Uterus (tissue), 4 donors: ENCODE measurements at places on chromosomes 13 and 19.
A peak's percentile ranks its signal among the peaks of the same experiment; 100 is the strongest.

- no peaks in the 10 kb centered on the region for H3K4me1 ChIP-seq
- DNase-seq = no peak
- H3K4me3 ChIP-seq = no peak overlapping the region
- H3K27ac ChIP-seq = no peak overlapping the region
- no peaks in the 10 kb centered on the region for H3K27me3 ChIP-seq
Observed at GRCh38 chr19:2139385-2140137, 11.8 kb downstream of the AP3D1 start.

DNA sequence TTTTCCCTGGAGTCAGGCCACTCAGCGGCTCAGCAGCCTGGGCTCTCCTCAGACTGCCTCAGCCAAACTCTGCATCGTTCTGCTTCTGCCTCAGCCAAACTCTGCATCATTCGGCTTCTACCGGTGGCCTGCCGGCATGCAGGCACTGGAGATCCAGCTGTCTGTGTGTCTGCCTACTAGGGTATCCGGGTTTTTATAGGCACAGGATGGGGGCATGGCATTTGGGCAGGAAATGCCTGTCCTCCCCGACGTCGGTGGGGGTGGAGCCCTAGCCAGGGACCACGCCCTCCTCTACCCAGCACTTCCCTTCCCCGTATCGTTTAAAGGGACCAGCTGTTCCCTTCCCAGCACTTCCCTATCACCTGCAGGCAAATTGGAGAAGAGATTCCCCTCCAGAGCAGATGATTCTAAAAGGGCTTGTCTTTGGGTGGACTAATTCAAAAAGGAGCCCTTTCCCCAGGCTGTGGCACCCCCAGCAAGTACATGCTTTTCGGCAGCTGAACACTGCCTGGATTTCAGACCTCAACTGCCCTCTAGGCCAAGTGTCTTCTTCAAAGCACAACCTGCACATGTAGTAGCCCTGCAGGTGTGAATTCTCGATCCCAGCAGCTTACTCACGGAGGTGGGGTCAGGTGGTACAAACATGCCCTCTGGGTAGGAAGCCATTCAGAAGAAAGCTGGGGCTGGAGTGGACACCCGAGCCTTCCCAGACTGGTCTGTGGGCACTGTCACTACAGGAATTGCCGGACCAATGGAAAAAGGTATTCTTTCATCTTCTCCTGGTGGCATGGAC, 25.4 kb upstream of the GPR12 start:
- no peak overlapping the region for H3K27ac ChIP-seq
- no peak overlapping the region for H3K4me3 ChIP-seq
- H3K36me3 ChIP-seq = no peaks in the 10 kb centered on the region
- no peak for DNase-seq

DNA sequence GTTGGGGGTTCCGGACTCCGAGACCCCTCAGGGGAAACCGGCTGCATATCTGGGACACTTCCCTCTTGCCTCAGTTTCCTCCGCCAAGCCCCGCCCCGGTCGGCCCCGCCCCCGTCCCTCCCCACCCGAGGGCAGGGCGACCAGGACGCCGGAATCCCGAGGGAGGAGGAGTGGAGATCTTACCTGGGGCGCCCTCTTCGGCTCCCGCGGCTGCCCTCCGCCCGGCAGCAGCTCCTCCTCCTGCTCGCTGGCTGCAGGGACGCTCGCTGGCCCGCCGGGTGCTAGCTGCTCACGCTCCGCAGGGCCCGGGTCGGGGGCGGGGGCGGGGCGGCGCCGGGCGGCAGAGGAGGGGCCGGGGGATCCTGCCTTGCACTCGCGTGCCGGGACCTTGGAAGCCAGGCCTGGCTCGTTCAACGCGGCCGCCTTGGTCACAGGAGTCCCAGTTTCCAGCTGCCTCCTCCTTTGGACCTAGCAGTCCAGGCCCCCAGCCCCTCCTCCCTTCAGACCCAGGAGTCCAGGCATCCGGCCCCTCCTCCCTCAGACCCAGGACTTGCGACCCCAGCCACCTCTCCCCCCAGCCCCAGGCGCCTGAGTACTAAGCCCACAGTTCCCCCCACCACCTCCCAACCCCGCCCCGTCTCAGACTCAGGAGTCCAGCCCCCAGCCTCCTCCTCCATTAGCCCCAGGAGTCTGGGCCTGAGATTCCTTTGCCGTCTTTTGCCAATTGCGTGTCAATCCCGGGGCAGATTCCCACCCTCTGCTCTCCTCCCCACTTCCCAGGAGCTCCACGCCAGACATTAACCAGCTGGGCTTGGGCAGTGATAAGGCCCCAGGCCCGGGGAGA, at the start of gene NTF4:
NTF4 (minus strand) TSS at position 51 of the 844 bp plus-strand sequence. CDS start 2,821 bp downstream, outside the sequence.
- no peak within 1 kb of the TSS for H3K4me3 ChIP-seq
- no peaks in the 10 kb centered on the region for H3K4me1 ChIP-seq
- no peaks in the 10 kb centered on the region for H3K36me3 ChIP-seq
- no peak within 1 kb of the TSS for H3K27ac ChIP-seq
- DNase-seq = no peak
- H3K27me3 ChIP-seq = no peaks in the 10 kb centered on the region

- no peaks in the 10 kb centered on the region for H3K36me3 ChIP-seq
- H3K27ac ChIP-seq = peak overlapping the region; percentile 74
- no peaks in the 10 kb centered on the region for H3K27me3 ChIP-seq
- H3K4me1 ChIP-seq = no peaks in the 10 kb centered on the region
- H3K4me3 ChIP-seq = no peak overlapping the region
- no peak for DNase-seq
Observed at GRCh38 chr19:38278751-38279150, 14.4 kb downstream of the SPINT2 start.

DNA sequence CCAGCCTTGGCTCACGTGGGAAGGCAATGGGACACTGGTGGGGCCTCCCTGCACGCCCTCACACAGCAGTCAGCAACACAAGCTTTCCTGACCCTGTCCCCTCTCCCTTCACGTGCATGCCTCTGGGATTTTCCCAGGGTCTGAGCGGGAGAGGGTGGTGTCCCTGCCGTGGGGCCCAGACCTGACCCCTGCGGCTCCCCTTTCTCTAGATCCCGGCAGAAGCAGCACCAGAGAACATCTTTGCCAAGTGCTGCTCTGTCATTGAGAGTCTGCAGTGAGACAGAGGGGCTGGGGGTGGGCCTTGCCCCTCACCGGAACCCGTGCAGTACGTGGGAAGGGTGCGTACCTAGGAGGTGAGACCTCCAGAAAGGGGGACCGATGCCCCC, 12.6 kb downstream of the KHSRP start:
- H3K27ac ChIP-seq = peak overlapping the region; percentile 86
- peaks cover under 1% of the 10 kb centered on the region for H3K4me1 ChIP-seq
- no peaks in the 10 kb centered on the region for H3K36me3 ChIP-seq
- no peaks in the 10 kb centered on the region for H3K27me3 ChIP-seq
- no peak overlapping the region for H3K4me3 ChIP-seq

DNA sequence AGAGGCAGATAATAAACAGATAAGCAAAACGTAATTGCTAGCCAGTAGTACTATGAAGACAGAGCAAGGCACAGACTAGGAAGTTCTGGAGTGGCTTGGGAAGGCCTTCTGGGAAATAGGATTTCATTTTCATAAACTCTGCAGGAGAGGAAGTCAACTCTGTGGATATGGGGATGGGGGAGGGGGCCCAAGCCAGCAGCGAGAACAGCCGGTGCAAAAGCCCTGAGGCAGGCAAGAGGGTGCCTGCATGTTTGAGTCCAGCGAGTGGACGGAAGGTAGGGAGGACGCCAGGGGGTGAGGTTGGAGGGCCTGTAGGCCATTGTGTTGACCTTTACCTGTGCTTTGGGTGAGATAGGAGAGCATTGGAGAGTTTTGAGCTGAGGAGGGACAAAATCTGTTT, 9.0 kb upstream of the ASF1B start:
- H3K4me1 ChIP-seq = peaks cover 15% of the 10 kb centered on the region
- H3K4me3 ChIP-seq = no peak overlapping the region
- no peaks in the 10 kb centered on the region for H3K27me3 ChIP-seq
- H3K27ac ChIP-seq = no peak overlapping the region
- DNase-seq = no peak
- H3K36me3 ChIP-seq = no peaks in the 10 kb centered on the region

GRCh38 chr19:10122045-10122444, 2.3 kb upstream of the EIF3G start:
- H3K27ac ChIP-seq = peak overlapping the region; percentile 63
- DNase-seq = no peak
- H3K27me3 ChIP-seq = no peaks in the 10 kb centered on the region
- H3K4me1 ChIP-seq = no peaks in the 10 kb centered on the region
- H3K36me3 ChIP-seq = no peaks in the 10 kb centered on the region

- H3K36me3 ChIP-seq = no peaks in the 10 kb centered on the region
- no peaks in the 10 kb centered on the region for H3K4me1 ChIP-seq
- H3K4me3 ChIP-seq = no peak overlapping the region
Observed at GRCh38 chr13:57418067-57418677, 213.4 kb upstream of the PCDH17 start.

DNA sequence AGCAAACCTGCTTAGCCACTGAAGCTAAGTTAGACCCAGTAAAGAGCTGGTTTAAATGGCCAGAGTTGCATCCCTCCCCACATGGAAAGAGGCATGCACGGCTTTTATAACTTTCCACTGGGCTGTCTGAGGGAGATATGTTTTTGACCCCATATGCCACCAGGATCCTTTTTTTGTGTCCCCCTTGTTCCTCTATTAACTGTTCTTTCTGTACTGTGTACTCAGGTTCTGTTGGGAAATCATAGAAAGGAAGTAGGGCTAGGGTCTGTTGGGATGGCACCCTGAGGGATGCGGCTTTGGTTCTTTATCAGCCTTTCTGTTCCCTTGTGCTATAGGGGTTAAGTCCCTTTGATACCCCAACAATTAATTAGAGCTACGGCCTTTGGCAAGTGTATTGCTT, 12.2 kb upstream of the TM9SF2 start:
- H3K4me3 ChIP-seq = no peak overlapping the region
- no peaks in the 10 kb centered on the region for H3K36me3 ChIP-seq
- no peak overlapping the region for H3K27ac ChIP-seq
- no peaks in the 10 kb centered on the region for H3K4me1 ChIP-seq

GRCh38 chr13:113566227-113566561, 18.4 kb upstream of the TFDP1 start:
- no peak overlapping the region for H3K27ac ChIP-seq
- H3K36me3 ChIP-seq = no peaks in the 10 kb centered on the region

GRCh38 chr19:5062799-5063198, 93.9 kb downstream of the KDM4B start:
- H3K27me3 ChIP-seq = no peaks in the 10 kb centered on the region
- H3K4me3 ChIP-seq = no peak overlapping the region
- H3K27ac ChIP-seq = no peak overlapping the region
- no peaks in the 10 kb centered on the region for H3K36me3 ChIP-seq
- DNase-seq = no peak

- no peaks in the 10 kb centered on the region for H3K27me3 ChIP-seq
- no peak overlapping the region for H3K27ac ChIP-seq
- H3K4me1 ChIP-seq = no peaks in the 10 kb centered on the region
- H3K36me3 ChIP-seq = no peaks in the 10 kb centered on the region
Observed at GRCh38 chr19:17001603-17002183, 24.9 kb downstream of the CPAMD8 start.

DNA sequence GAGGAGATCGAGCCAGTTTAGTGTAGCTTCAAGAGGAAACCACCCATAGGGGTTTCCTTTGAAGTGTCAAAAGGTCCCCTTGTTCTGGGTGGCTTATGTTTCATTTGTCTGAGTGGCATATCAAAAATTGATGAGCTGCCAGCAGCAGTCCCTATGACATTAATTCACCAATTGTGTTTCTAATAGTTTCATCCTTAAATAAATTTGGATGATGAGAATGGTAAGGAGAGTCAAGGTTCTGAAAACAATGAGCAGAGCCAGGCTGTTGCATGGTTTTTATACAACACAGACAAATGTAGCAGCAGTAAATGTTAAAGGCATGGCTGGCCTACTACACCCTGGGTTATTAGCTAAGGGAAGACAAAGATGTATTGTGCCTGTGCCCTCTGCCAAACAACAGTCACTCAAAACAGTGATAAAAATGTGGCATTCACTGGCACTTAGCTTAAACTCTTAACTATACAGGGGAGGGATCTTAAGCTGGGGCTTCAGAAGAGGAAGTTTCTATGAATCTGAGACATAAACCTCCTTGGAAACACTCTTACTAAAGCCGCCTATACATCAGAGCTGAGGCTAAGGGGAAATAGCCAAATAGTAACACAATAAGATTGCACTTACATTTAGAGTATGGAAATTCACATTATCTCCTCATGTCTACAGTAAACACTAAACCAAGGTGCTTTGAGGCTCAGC, 200.5 kb downstream of the POU4F1 start:
- H3K27me3 ChIP-seq = no peaks in the 10 kb centered on the region
- H3K36me3 ChIP-seq = no peaks in the 10 kb centered on the region
- no peaks in the 10 kb centered on the region for H3K4me1 ChIP-seq
- no peak overlapping the region for H3K4me3 ChIP-seq

GRCh38 chr13:94480672-94481145, 1.2 kb upstream of the DCT start:
- no peak for DNase-seq
- H3K36me3 ChIP-seq = no peaks in the 10 kb centered on the region
- H3K27me3 ChIP-seq = no peaks in the 10 kb centered on the region
- H3K27ac ChIP-seq = no peak overlapping the region
- H3K4me3 ChIP-seq = no peak overlapping the region
- H3K4me1 ChIP-seq = no peaks in the 10 kb centered on the region

DNA sequence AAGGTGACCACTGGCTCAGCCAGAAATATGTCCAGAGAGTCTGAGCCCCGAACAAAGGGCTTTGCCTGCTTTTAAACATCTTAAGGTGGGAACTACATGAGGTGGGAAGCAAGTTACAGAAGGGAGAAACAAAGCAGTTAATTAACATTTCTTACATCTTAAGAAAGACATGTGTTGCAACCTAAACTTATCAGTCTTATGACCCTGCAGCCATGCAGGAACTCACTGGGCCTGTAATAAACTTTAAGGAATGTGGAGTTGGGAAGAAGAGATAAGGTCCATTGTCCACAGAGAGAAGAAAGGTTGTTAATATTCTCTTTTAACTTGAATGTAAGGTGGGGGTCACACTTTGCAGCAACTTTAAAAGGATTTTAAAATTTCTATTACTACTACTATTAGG, 46.8 kb upstream of the CYP2A7 start:
- H3K36me3 ChIP-seq = no peaks in the 10 kb centered on the region
- H3K4me3 ChIP-seq = no peak overlapping the region
- no peak overlapping the region for H3K27ac ChIP-seq
- no peaks in the 10 kb centered on the region for H3K27me3 ChIP-seq
- no peak for DNase-seq

- H3K27me3 ChIP-seq = no peaks in the 10 kb centered on the region
- no peak for DNase-seq
- H3K4me3 ChIP-seq = no peak overlapping the region
- H3K36me3 ChIP-seq = no peaks in the 10 kb centered on the region
- peaks cover 22% of the 10 kb centered on the region for H3K4me1 ChIP-seq
Observed at GRCh38 chr19:46979126-46980105, 40.2 kb upstream of the NPAS1 start.

DNA sequence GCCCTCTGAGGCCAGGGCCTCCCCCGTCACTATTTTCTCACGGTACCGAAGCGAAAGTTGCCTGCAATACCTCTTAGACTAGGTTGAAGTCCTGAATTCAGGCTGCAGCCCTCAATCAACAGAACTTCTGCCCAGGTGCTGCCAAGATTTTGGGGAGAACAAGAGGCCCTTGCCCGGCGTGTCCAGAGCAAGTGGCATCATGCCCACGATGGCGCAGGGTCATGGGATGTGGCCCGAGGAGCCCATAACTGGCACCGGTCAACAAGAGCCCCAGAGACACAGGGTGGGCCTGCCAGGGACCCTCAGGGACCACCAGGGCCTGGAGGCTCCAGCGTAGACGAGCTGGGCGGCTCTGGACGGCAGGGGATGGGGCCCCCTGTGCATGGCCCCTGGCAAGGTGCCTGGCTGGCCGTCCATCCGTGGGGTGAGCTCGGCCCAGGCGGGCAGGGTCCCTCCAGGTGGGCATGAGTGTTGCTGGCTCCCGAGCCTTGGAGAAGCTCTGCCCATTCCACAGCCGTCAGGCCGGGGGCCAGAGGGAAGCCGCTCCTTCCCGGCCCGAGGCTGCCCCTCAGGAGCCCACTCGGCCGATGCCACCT, 45.1 kb downstream of the GAS6 start:
- peak; percentile 42 for DNase-seq
- H3K27ac ChIP-seq = peak overlapping the region; percentile 87
- H3K36me3 ChIP-seq = no peaks in the 10 kb centered on the region
- peaks cover 11% of the 10 kb centered on the region for H3K4me1 ChIP-seq
